Aorta (tissue), 5 donors: ENCODE measurements at places on chromosomes 11 and 22. TPM values are rescaled to one million over a fixed set of nuclear protein-coding genes. Genes with fewer than 3 reads are reported as not detected.

GRCh38 chr22:43783777-43784176 is 28.3 kb downstream of the EFCAB6 start:
- DNase-seq, result no peak

DNA sequence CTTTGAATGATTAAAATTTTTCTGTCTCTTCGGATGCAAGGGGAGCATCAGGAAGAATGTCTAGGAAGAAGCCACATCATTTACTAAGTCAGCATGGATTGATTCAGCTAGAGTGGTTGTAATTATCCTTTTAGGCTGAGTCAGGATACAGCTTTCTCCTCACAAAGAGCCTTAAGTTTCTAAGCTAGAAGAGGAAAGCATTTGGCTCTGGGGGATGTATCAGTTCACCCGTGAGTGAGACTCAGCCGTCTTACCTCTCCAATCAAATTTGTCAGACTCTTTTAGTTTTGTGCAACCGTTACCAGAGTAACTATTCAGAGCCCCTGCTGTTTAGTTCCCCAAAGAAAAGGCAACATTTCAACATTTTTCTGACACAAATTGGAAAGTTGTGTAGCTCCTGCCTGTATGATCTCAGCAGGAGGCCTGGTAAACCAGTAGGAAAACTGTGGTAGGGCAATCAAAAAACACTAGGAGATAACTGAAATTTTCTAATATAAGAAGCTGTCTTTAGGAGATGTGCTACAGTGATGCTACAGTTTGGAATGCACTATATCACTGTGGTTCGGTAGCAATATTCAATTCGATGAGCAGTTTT is 432.4 kb upstream of the LUZP2 start:
- no peak for DNase-seq

GRCh38 chr11:67584881-67585873 is 1.6 kb downstream of the GSTP1 start:
- no peak for DNase-seq

GRCh38 chr11:33797879-33798278 is 23.6 kb upstream of the FBXO3 start:
- DNase-seq, result no peak

- DNase-seq, result no peak
Observed at GRCh38 chr11:48099916-48100446, 116.6 kb upstream of the OR4B1 start.

- DNase-seq, result no peak
Observed at GRCh38 chr22:39805117-39805516, 88.4 kb downstream of the ENTHD1 start.

DNA sequence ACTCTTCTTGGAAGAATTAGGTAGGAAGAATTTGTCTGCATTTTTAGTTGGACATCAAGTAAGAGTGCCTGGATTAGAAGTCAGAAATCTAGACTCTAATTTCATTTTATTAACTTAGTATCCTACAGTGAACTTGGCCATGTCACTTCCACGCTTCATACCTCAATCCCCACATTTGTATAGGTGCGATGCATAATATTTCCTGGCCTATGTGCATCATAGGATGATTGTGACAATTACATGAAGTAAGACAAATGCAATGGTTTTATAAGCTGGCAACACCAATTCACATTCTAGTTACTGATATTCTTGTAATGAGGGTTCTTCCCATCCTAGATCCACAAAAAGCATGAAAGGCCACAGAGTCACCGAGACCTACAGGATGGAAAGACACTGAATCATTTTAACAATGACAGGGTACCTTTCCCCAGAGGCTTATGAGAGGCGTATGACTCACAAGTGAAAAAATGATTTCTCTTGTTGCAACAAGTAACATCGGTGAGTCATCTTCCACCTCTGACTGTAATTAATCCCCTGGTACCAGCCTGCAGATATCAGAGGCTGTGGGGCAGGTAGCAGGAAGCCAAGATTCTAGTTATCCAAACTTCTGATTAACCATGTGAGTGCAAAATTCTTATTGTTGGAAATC is 56.0 kb upstream of the OR5AK2 start:
- no peak for DNase-seq

DNA sequence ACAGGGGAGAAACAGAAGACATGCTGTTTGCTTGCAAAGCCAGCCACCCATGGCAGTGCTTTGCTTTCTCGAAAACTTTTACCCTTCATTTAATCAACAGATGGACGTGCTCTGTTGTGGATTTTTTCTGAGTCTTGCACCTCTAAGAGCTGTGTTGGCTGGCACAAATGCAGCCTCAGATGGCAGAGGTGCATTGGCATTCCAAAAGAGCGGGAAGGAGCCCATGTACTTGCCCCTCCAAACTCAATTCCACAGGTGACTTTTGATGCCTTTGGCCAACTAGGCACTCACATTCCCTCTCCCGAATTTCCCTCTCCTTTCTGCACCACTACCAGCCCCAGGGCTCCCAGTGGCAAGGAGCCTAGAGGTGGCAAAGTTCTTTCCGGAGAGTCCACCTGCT is 1.2 kb downstream of the KIRREL3 start:
- DNase-seq, result no peak

DNA sequence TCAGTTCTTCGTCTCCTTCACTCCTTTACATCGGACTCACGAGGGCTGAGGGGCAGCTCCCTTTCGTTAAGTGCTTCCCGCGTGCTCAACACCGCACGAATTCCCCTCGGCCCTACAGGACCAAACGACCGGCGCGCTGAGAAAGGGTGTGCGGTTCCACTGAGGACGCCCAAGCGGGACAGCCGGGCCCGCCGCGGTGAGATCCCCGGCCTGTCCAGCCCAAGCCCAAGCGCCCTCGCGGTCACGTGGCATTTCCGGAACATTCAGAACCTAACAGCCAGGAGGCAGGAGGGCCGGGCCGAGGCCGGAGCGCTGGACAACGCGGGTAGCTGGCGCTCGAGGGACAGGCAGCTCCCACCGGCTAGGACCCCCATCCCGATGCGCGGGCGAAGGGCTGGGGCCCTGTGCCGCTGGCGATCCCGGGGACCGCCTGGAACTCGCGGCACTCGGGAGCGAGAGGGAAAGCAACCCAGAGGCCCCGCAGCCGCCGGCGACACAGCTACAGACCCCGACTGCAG is 737 bp upstream of the STIP1 start:
- peak; percentile 93 for DNase-seq

DNA sequence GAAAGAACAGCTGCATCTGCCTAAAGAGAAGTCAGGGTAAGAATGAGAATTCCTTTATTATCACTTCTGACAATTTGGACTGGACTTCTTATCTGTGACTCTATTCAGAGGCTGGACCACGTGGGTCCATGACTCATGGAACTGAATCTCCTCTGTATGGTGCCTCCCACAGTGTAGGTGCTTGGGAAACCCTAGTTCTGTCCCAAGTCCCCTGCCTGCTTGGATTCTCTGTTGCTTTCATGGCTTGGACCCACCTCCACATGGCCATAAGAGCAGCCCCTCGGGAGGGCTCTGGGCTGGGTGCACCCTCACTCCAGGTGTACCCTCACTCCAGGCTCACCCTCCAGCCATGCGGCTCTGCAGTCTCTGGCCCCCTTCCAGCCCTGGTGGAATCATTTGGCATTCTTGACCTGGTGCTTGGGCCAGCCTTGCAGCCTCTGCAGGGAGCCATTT is 153.4 kb downstream of the CACNA1I start:
- no peak for DNase-seq

DNA sequence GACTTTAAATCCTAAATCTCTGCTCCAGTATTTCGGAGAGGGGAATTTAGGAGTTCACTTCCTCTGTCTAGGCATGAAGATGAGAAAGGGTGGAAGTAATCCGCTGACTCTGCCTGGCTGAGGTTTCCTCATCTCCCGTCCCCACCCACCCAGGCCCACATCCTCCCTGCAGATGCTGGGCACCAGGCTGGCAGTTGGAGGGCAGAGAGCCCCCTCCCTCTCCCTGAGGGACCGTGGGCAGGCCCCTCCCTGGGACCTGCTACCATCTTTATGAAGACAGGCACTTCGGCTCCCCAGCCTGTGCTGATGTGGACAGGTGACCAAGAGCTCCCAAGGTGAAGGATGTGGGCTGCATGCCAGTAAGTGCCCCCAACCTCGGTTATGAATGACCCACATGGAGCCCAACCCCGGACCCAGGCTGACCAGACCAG is 6.7 kb downstream of the CASTOR1 start:
- DNase-seq, result no peak

DNA sequence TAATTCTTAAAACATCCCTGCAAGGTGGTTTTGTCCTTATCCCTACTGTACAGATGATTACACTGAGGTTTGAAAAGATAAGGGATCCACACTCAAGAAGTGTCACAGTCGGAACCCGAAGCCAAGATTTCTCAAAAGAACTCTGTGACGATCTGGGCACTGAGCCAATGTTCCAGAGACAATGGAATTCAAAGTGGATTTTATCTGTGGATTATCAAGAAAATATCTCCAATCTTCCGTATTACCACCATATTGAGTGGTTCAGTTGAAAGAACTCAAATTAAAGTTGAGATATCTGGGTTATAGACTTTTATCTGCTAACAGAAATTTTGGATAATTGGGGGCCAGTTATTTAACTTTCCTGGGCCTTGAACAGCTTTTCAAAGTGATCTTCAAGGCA is 100.0 kb upstream of the GRAMD1B start:
- no peak for DNase-seq

GRCh38 chr11:116504541-116505297 is 268.1 kb downstream of the BUD13 start:
- no peak for DNase-seq

DNA sequence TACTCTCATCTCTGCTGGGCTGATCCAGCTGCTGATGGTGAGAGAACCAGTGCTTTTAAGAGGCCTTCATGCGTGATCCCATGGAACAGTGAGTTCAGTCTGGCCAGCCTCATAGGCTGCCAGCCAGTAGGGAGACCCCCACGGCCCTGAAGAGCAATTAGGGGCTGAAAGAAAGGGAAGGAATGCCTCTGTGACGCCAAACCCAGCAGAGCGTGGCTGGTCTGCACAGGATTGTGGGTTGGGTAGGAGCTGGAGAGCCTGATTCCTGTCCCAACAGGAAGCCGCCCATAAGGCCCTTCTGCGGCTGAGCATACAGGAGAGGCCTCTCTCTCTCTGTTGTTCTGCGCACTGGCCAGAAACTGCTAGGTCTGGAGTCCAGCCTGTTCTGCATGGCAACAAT is 181.5 kb upstream of the E2F8 start:
- DNase-seq, result peak; percentile 62

- peak; percentile 63 for DNase-seq
Observed at GRCh38 chr22:38830026-38830844, 13.6 kb downstream of the NPTXR start.

GRCh38 chr11:76288166-76288980 is 82.1 kb upstream of the WNT11 start:
- DNase-seq, result no peak

- no peak for DNase-seq
Observed at GRCh38 chr22:17043521-17043920, 35.5 kb upstream of the GAB4 start.

- no peak for DNase-seq
Observed at GRCh38 chr11:27242591-27242990, 120.4 kb downstream of the CCDC34 start.

GRCh38 chr11:72239849-72240460 is 4.0 kb downstream of the PHOX2A start:
- peak; percentile 88 for DNase-seq

GRCh38 chr11:5624489-5625279 is at the start of gene TRIM34:
TSS of gene TRIM34 (plus strand) at chr11:5625001. CDS start at chr11:5632332, 7,331 bp downstream.
- no peak for DNase-seq

DNA sequence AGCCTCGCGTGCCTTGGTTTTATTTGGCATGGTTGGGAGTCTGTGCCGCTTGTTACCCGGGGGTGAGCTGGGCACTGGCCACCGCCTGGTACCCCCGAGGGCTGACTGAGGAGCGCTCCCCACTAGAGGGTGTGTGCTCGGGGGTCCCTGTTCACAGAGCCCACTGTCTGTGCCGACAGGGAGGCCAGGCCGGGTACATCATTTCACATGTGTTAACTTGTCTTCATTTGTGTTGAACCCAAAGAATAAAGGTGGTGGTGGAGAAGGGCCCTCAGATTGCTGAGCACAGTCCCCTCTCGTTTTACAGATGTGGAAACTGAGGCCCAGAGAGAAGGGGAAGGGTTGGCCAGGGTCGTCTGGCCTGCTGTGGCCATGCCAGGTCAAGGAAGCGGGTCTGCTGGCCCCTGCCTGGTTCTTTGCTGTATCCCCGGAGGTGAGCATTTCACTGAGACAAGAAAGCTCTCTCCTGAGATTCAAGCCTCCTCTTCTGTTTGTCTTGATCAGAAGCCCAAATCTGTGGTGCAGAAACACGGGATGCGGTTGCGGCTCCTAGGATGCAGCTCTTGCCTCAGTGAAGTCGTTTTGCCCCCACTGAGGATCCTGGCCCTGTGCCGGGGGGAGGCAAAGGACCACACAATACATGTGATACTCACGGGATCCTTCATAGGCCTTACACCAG is 60.8 kb downstream of the FBLN1 start:
- DNase-seq, result no peak

- DNase-seq, result no peak
Observed at GRCh38 chr11:1916132-1916985, 3.1 kb upstream of the TNNT3 start.

- DNase-seq, result peak; percentile 91
Observed at GRCh38 chr11:47378010-47378835, at the start of gene SPI1. TSS of gene SPI1 (minus strand) at chr11:47378547. CDS start at chr11:47378353, 194 bp downstream.

DNA sequence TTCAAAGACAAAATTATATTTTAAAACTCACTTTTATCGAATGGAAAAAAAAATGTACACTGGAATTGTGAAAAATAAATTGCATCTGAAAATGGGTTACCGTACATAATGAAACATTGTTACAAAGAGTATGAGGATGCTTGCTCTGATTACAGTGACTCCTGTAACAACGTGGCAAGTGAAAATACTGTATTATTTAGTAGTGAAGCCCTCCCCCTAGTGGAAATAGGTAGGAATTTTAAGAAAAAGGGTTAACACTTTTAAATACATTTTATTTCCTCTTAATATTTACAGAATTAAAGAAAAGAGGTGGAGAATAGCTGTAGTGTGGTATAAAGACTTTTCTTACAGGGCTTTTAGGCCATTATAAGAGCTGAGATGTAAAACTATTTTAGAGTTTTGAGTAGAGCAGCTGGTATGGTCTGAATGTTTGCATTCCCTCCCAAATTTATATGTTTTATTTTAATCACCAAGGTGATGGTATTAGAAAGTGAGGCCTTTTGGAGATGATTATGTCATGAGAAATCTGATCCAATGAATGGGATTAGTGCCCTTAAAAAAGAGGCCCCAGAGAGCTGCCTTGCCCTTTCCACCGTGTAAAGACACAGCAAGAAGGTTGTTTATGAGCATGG is 25.2 kb downstream of the FAM76B start:
- DNase-seq, result no peak

GRCh38 chr11:109697140-109697843 is 275.3 kb downstream of the C11orf87 start:
- DNase-seq, result no peak

GRCh38 chr11:111739299-111739698 is 26.9 kb downstream of the PPP2R1B start:
- DNase-seq, result no peak

- no peak for DNase-seq
Observed at GRCh38 chr11:117662255-117662654, 134.8 kb downstream of the DSCAML1 start.

Gene GLYATL1
- not detected for total RNA-seq

Gene SMIM35
- not detected for total RNA-seq

Gene SNAP29
- total RNA-seq, result 21.7 TPM

Gene SNX32
- 2.4 TPM for total RNA-seq

Gene KCNQ1
- 11.5 TPM for total RNA-seq

Gene CHRDL2
- 4.1 TPM for total RNA-seq

Gene SLCO2B1
- total RNA-seq, result 144 TPM

Gene OR51I2
- total RNA-seq, result not detected

Gene HYLS1
- 3.6 TPM for total RNA-seq

Gene LGR4
- total RNA-seq, result 19.5 TPM

Gene OR52I1
- total RNA-seq, result not detected

Gene OR52H1
- total RNA-seq, result 0.96 TPM

Gene ELFN2
- 0.24 TPM for total RNA-seq
